ENCODE measurements at places on chromosomes 4 and X.

DNA sequence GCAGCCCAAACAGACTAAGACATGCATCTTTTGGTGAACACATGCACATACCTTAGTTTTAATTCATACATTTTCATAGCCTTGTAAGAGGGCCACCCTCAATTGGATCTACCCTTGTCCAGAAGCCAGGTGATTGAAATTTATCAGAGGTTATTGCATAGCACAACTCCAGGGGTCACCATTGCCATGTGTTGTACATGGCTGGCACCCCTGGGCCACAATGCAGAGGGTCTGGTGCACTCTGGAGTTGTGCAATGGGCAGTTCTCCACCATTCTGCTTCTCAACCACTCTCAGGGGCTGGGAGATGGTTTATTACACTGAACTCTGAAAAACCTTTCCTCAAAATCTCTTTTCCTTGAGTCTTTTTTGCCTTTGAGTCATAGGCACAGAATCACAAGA lies 184.4 kb upstream of the CXorf66 start:
- no peak for DNase-seq

- DNase-seq, result peak; percentile 79
These were observed 306.3 kb downstream of the ANK2 start for GRCh38 chr4:113355550-113356371.

- no peak for DNase-seq
These were observed 10.6 kb downstream of the HAND2 start for GRCh38 chr4:173519111-173520101.

DNA sequence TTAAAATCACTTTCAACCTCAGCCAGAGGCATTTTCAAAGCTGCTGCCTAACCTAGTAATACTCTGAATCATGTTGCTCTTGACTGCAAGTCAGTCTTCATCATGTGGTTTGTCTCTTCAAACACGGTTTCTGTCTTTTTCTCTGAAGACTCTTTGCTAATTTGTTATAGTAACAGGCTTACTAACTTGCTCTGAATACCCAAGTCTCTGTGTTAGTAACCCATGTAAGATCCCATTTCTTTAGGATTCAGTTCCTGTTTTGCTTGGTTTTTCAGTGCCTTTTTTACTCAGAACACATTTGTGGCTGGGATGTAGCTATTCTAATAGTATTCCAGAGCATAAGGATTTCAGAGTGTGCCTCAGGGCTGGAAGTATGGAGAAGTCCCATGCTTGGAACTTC lies 1450.6 kb upstream of the IGFBP7 start:
- DNase-seq, result no peak

GRCh38 chr4:7190691-7191545 lies 1.4 kb upstream of the SORCS2 start:
- DNase-seq, result no peak

GRCh38 chrX:389021-389441 lies 2.3 kb upstream of the PPP2R3B start:
- no peak for DNase-seq

DNA sequence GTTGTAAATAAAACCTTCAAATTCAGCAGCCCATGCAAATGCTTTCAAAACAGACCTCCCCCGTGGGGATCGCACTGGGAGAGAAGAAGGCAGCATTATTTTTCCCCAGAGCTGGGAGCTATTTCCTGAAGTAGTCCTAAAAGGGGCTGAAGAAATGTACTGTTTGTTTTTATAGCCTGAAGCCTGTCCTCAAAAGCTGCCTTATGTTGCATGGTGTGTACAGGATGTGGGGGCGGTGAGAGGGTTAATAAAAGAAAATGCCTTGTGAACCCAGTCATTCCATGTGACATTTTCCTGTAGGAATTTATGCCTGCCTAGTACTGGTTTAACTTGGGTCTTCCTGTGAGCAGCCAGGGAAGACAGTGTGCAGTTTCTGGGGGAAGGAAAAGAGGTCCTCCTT lies 144.1 kb downstream of the SOWAHB start:
- DNase-seq, result no peak

- DNase-seq, result no peak
These were observed 30.7 kb downstream of the TSPAN5 start for GRCh38 chr4:98627531-98628257.

DNA sequence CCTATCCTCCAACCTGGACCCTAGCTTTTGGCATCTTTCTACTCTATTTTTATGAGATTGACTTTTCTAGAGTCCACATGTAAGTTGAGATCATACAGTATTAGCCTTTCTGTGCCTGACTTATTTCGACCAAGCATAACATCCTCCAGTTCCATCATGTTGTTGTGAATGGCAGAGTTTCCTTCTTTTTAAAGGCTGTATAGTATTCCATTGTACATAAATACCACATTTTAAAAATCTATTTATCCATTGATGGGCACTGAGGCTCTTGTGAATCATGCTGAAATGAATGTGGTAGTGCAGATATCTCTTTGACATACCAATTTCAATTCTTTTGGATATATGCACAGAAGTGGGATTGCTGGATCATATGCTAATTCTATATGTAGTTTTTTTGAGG lies 40.3 kb upstream of the STIM2 start:
- no peak for DNase-seq

DNA sequence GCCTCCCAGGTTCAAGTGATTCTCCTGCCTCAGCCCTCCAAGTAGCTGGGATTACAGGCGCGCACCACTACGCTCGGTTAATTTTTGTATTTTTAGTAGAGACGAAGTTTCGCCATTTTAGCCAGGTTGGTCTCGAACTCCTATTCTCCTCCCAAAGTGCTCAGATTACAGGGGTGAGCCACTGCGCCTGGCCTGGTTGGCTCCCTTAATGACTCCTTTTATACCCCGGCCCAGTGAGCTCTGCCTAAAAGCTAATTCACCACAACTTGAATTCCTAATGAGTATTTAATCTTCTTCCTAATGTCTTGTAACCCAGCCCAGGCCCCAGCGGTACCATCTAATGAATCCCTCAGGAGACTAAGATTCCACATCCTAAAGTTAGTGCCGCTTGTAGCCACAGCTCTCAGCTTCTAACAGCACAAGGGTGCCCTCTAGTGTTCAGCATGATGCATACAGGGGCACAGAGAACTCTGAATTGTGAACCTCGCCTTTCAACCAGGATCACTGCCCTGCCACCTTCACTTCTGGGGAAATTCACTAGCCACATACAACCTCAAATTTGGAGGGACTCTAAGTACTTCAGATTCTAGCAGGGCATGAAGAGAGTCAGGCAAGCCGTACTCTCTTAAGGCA lies 89.5 kb downstream of the OR13H1 start:
- peak; percentile 68 for DNase-seq

DNA sequence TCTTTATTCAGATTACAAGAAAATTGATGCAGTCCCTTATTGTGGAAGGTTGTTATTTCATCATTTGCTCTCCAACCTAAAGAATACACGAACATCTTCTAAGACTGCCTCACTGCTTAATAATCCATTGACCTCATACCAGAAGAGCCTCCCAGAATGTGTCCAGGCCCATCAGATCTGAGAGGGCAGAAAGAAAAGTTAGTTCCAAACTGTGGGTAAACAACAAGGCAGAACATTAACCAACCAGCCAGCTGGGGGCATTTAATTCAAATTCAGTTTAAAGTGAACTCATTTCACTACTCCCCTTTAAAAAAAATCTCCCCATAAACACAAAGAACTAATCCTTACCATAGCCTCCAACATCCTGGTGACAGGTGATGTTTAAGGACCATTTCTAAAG lies 13.8 kb downstream of the GPC4 start:
- DNase-seq, result no peak

DNA sequence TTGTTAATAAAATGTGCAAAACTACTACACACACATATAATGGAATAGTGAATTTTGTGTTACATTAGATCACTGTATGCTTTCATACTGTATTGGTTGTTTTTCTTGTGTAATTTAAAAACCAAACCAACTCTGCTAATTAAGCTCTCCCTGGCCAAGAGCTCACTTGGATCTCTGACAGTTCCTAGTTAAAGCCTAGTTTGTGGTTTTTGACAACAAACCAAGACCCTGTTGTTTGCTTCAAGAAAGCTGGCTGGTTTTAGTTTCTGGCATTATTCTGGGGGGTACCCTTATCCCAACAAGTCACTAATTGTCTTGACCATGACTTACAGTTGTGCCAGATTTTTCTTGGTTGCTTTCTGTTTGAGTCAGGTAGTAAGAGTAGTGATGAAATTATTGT lies 121.4 kb upstream of the CXorf66 start:
- no peak for DNase-seq
